Neural crest cell (in vitro differentiated cells): ENCODE measurements at places on chromosomes 4 and X. TPM values are rescaled to one million over a fixed set of nuclear protein-coding genes. Genes with fewer than 3 reads are reported as not detected.

DNA sequence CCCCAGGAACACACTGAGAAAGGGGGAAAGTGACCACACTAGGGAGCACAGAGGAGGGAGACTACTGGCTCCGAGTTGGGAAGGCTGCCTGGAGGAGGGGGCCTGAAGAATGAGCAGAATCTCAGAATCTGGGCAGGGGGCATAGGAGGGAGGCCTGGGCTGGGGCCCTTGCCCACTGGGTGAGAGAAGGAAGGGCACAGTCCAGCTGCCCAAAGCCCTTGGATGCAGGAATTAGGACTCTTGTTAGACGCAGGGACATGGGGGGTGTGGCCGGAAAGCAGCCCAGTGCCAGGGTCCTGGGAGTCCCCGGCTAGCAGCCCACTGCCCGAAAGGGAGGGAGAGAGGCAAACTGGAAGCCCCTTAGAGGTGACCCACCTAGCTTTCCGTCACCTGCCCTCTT is 1.9 kb upstream of the DUSP9 start:
- no peak for DNase-seq

GRCh38 chr4:74217365-74217764 is 59.4 kb downstream of the MTHFD2L start:
- no peak for DNase-seq

GRCh38 chr4:148716431-148717052 is 274.3 kb upstream of the NR3C2 start:
- DNase-seq, result no peak

DNA sequence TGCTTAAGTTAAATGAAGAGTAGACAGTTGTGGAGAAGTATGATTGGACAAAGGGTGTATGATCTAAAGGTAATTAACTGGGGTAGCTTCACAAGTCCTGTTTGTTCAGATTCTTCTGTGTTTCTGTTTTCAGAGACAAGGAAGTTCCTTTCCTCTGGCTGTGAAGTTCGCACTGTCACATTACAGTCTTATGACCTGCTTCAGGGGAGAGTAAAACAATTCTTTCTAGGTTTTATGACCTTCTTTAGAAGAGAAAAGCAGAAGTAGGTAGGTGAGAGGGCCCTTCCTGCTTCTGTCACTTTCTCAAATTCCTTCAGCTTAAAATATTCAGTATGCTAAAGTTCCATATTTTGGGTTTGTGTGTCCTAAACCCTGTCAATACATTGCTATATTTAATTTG is 211.9 kb downstream of the SOX3 start:
- DNase-seq, result no peak

GRCh38 chr4:38811297-38811696 is 6.7 kb upstream of the TLR1 start:
- no peak for DNase-seq

The SLC38A5 gene
- 6.5 and 8.8 TPM in 2 replicates for total RNA-seq

DNA sequence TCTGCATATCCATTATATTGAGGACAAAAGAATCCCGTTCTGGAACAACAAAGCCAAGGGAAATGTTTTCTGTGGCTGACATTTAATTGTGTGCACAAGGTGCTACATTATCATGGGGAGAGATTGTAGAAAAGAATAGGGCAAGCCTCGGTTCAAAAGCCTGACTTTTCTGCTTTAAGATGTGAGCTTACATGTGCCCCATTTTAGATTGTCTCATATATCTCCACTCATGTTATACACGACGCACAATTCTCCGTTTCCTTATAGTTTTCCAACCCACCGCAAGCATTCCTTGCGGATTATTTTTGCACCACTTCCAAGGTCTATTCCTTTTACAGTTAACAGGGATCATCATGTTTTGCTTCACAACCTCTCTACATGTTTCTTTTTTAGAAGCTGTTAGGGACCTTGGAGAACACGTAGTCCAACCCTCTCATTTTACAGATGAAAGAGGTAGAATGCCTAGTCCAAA is 99.6 kb upstream of the MAML3 start:
- DNase-seq, result no peak

GRCh38 chr4:158726633-158727032 is 3.4 kb upstream of the PPID start:
- DNase-seq, result no peak

The LRP2BP gene
- 0.07 TPM in 1 of 2 replicates, not detected in the other for total RNA-seq

DNA sequence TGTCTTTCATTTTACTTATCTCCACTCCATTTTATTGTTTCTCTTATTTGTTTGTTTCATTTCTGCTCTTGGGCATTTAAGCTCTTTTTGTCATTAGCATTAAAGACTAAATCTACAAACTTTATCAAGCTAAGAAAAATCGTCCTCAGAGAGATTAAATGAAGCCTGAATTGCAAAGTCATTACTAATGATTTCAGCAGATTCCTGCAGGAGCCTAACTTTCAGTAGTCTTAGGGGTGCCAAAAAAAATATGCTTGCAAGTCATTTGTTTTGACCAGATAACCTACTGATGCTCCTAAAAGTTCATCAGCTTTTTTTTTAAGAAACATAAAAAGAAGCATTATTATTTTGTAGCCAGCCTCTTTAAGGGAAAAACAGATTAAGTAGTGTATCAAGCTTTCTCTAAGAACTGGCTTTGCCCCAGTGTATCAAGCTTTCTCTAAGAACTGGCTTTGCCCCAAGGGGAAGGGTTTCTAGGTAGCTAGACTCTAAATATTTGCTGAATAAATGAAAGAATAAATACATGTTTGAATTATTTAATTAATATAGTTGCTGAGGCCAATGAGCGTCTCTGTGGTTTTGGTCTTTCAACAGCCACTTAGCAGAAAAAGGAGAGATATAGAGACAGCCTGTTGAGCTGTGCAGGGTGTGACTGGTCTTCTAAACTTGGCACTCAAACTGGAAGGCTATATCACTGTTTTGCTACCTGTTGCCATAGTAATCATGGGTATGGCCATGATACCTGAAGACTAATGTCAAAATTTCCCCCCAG is 174.2 kb downstream of the BTC start:
- DNase-seq, result no peak

The PPEF2 gene
- 0.09 TPM in 1 of 2 replicates, not detected in the other for total RNA-seq

- DNase-seq, result peak; percentile 84
Measured at GRCh38 chr4:80184053-80184824, 13.1 kb upstream of the PRDM8 start.

The TECRL gene
- not detected in 2 replicates for total RNA-seq

DNA sequence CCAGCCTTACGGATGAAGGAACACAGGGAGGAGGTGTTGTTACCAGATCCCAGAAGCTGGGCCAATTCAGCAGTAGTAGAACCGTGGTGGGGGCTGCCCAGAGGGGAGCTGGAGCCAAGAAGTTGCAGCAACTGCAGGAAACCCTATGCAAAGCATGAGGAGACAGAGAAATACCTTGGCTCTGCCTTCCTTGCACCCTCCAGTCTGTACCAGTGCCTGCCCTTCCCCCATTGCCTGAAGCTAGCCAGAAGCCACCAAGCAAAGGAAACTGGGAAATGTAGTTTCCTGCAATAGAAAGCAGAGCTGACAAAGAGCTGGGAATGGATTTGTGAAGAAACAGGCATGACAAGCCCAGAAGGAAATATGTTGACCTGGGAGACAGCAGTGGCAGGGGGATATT is 108.7 kb upstream of the FUNDC1 start:
- no peak for DNase-seq

The FOXP3 gene
- 0.26 and 0.39 TPM in 2 replicates for total RNA-seq

GRCh38 chr4:153065276-153065675 is 129.2 kb downstream of the FHDC1 start:
- no peak for DNase-seq

DNA sequence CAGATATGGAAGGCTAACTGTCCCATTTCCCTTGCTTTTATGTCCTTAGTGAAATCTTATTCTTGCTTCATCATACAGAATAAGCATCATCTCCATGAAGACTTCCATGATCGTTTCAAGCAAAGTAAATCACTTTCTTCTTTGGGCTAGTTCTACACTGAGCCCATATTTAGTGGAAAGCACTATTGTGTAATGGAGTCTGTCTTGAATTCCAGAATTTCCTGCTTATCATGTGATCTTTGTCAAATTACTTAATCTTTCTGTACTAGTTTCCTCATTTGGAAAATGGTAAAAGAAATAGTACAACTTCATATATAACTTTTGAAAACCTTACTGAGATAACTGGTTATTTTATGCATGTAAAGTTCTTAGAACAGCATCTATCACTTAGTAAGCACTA is 7.6 kb downstream of the ANAPC10 start:
- no peak for DNase-seq

DNA sequence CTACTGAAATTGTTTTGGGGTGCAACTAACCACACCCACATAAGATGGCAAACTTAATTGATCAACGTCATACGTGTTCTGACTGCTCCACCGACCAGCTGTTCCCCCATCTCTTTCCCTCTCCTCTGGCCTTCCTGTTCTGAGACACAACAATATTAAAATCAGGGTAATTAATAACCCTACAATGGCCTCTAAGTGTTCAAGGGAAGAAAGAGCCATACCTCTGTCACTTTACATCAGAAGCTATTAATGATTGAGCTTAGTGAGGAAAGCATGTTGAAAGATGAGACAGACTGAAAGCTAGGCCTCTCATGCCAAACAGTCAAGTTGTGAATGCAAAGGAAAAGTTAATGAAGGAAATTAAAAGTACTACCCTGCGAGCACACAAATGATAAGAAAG is 173.9 kb upstream of the FTHL17 start:
- DNase-seq, result no peak

DNA sequence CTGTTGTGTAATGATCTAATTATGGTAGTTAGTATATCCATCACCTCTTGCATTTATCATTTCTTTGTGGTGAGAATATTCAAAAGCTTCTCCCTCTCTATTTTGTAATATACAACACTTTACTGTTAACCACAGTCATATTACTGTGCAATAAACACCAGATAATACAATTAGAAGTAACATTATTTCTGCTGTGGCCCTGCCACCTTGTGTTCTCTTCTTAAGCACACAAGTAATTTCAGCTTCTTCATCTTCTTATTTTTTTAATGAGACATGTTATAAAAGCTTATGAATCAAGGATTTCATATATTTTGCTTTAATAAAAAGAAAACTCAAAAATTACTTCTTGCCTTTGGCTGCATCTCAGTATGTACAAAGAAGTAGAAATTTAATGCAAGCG is 675.2 kb upstream of the INTU start:
- DNase-seq, result no peak

- no peak for DNase-seq
Measured at GRCh38 chrX:144616317-144616716, 631.0 kb upstream of the SPANXN1 start.

DNA sequence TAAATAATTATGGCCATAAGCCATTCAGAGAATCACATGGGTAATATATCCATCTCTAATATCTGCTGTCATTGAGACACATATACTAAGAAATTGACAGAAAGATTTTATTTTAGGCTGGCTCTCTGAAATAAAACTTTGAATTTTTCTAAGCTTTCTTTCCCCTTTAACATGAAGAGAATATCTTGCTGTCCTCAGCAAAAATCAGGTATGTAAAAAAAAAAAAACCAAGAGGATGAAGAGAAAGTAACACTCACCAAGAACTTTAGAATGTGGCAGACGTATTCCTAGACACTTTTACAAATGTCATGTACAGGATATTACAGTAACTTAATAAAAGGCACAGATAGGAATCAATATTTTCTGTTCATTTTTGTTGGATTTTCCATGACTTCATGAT is 65.8 kb downstream of the EPHA5 start:
- no peak for DNase-seq

- no peak for DNase-seq
Measured at GRCh38 chr4:77821775-77822174, 2.6 kb upstream of the CNOT6L start.

- no peak for DNase-seq
Measured at GRCh38 chr4:92307866-92308265, 4.1 kb downstream of the GRID2 start.

The PRRG1 gene
- total RNA-seq, result 8.0 TPM in 2 replicates

DNA sequence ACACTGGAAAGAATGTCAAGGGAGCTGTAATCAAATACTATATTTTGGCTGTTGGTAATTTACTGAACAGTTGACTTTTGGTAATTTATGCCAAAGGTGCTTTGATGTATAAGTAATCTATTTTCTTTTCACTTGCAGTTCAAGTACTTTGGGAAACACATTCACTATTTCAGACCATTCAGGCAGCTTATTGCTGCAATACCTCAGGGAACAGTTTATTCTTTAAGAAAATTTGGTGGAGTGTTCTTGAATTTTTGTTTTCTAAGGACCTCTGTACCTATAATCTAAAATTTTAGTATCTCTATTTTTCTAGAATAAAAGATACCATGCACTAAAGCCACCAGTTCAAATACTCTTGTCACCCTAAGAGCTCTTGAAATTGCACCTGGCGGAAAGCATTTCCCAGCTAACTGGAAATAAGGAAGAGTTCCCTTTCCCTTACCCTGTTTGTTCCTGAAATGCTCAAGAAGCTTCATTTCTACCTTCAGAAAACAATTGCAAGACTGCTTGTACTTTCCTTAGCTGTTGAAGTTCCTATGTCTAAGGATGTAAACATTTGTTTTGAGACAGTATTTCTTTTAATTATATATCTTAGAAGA is 633.5 kb upstream of the FAT1 start:
- DNase-seq, result no peak

DNA sequence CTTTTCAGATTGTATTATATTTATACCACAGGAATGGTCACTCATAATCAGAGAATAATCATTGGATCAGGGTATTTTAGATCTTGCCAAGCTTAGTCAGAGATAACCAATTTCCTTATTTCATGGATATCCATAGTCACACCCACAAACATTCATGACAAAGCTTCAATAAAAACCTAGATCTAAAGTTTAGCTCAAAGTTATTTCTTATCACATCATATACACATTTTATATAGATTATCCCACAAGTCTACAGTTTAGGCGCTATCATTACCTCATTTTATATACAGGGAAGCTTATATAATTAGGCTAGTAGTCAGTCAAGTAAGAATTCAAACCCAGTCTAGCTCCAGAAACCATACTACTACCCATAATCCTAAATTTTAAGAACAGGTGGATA is 82.3 kb downstream of the SLC10A7 start:
- no peak for DNase-seq

DNA sequence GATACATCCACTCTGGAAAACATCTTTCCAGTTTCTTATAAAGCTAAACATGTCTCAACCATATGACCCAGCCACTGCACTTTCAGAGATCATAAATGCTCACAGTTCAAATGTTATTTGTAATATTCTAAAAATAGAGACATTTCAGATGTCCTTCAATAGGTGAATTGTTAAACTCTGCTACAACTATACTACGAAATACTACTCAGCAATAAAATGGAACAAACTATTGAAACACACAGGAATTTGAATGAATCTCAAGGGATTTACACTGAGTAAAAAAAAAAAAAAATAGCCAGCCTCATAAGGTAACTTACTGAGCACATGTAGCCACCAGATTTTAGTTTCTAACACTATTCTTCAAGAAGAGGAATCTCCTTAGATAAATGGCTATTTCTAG is 253.9 kb downstream of the PCDH18 start:
- DNase-seq, result no peak

DNA sequence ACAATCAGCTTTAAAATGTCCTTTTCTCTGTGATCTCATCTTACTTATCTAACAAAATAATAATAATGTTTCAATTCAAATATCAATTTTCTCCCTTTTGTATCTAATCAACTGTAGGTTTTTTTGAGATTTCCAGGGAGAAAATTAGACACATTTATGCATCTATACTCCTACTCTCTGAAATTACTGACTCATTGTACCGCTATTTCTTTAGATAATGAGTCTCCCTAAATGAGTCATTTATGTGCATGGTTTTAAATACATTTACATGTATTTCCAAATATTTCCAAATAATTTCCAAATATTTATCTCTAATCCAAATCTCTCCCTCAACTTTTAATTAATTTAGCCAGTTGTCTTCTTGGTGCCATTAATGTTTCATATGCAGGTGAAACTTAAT is 621.0 kb downstream of the TECRL start:
- DNase-seq, result no peak

The APELA gene
- 0.18 and 0.56 TPM in 2 replicates for total RNA-seq

GRCh38 chr4:177267911-177268310 is 41.8 kb upstream of the NEIL3 start:
- no peak for DNase-seq

The AVPR2 gene
- not detected in 2 replicates for total RNA-seq

The CLNK gene
- total RNA-seq, result not detected in 2 replicates
